ENCODE measurements at places on chromosomes 1 and 21. TPM values are rescaled to one million over a fixed set of nuclear protein-coding genes. Genes with fewer than 3 reads are reported as not detected.

The DR1 gene
- total RNA-seq = 37.5 TPM

The KIAA1614 gene
- 4.5 TPM for total RNA-seq

The MPL gene
- not detected for total RNA-seq

The FCRL6 gene
- total RNA-seq = not detected

The PDC gene
- total RNA-seq = 0.38 TPM

The ZNF593OS gene
- not detected for total RNA-seq

The NMNAT2 gene
- total RNA-seq = 10.4 TPM

The KCNJ9 gene
- total RNA-seq = not detected

The PROK1 gene
- not detected for total RNA-seq

The HES3 gene
- not detected for total RNA-seq

The PPM1J gene
- total RNA-seq = 2.3 TPM

The RHD gene
- total RNA-seq = under 0.01 TPM

The TMEM82 gene
- total RNA-seq = not detected

The CLCA4 gene
- not detected for total RNA-seq

The GBP7 gene
- not detected for total RNA-seq

The GRIK3 gene
- not detected for total RNA-seq

The NUAK2 gene
- total RNA-seq = 5.2 TPM

The ASCL5 gene
- total RNA-seq = under 0.01 TPM

The HSPG2 gene
- total RNA-seq = 164 TPM

The ST6GALNAC5 gene
- 2.5 TPM for total RNA-seq

The PRMT2 gene
- total RNA-seq = 177 TPM

The KCNE1 gene
- 0.19 TPM for total RNA-seq

The FTCD gene
- total RNA-seq = 0.28 TPM

The NBPF20 gene
- 2.3 TPM for total RNA-seq

The TMCO1 gene
- 101 TPM for total RNA-seq

The DNAJB4 gene
- 205 TPM for total RNA-seq

The LCE2C gene
- total RNA-seq = not detected

The RGSL1 gene
- not detected for total RNA-seq

The TAS1R1 gene
- total RNA-seq = not detected

The CFHR2 gene
- not detected for total RNA-seq

The KISS1 gene
- 1.5 TPM for total RNA-seq

The AKNAD1 gene
- total RNA-seq = 0.38 TPM

The ZNF669 gene
- total RNA-seq = 6.2 TPM

The PLEKHG5 gene
- 16.9 TPM for total RNA-seq

The EXTL1 gene
- total RNA-seq = 0.58 TPM

The AIM2 gene
- not detected for total RNA-seq

The CYP4A22 gene
- total RNA-seq = not detected

The PM20D1 gene
- under 0.01 TPM for total RNA-seq

The SEMA4A gene
- 0.19 TPM for total RNA-seq

The MEGF6 gene
- total RNA-seq = 38.9 TPM

The KRTAP12-2 gene
- total RNA-seq = not detected

The NECTIN4 gene
- 0.56 TPM for total RNA-seq

The S100A8 gene
- total RNA-seq = not detected
